Kidney epithelial cell (primary cell): ENCODE measurements at places on chromosomes 3 and 15. TPM values are rescaled to one million over a fixed set of nuclear protein-coding genes. Genes with fewer than 3 reads are reported as not detected.

Gene GHSR
- not detected in 2 replicates for total RNA-seq

GRCh38 chr3:44339181-44340057, 853 bp downstream of the TCAIM start:
- no peak for DNase-seq

DNA sequence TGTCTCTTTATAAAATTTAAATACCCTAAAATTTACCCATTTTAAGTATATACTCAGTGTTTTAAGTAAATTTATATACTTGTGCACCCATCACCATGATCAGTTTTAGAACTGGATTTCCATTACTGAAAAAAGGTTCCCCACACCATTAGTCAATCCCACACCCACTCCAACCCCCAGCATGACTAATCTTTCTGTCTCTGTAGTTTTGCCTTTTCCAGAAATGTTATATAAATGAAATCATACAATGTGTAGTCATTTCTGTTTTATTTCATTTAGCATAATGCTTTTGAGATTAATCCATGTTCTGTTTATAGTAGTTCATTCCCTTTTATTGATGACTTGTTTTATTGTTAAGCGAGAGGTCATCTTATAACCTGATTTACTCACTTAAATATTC, 66.1 kb upstream of the LIMD1 start:
- DNase-seq, result no peak

GRCh38 chr3:150237490-150237889, 170.6 kb upstream of the TSC22D2 start:
- no peak for DNase-seq
